ENCODE measurements at places on chromosomes 7 and 10.

DNA sequence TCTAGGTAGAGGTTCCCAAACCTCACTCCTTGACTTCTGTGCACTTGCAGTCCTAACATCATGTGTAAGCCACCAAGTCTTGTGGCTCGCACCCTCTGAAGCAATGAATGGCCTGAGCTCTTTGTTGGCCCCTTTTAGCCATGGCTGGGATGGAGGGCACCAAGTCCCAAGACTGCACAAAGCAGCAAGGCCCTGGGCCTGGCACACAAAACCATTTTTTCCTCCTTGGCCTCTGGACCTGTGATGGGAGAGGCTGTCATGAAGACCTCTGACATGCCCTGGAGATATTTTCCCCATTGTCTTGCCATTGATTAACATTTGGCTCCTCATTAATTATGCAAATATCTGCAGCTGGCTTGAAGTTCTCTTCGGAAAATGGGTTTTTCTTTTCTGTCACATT lies 60.3 kb upstream of the MALRD1 start:
- no peak for DNase-seq

DNA sequence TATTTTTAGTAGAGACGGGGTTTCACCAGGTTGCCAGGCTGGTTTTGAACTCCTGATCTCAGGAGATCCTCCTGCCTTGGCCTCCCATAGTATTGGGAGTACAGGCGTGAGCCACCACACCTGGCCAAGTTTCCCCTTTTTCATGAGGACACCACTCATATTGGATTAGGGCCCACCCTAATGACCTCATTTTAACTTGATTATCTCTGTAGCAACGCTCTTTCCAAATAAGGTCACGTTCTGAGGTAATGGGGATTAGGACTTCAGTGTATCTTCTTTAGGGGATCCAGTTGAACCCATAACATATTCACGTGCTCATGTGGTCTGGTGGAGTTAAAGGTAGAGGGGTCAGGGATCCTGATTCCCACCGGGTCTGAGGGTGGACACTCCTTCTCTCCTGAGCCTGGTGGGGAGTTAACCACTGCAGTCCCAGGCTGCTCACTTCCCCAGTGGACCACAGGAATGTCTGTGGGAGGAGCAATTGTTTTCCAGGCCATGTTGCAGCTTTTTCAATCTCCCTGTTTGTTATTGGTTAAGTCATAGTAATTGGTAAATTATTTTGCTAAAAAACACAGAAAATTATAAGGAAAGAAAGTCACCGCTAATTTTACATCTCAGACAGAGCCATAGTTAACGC lies 130.5 kb downstream of the GRK5 start:
- DNase-seq, result no peak

- DNase-seq, result no peak
These were observed 40.6 kb upstream of the FAM3C start for GRCh38 chr7:121436688-121437087.

DNA sequence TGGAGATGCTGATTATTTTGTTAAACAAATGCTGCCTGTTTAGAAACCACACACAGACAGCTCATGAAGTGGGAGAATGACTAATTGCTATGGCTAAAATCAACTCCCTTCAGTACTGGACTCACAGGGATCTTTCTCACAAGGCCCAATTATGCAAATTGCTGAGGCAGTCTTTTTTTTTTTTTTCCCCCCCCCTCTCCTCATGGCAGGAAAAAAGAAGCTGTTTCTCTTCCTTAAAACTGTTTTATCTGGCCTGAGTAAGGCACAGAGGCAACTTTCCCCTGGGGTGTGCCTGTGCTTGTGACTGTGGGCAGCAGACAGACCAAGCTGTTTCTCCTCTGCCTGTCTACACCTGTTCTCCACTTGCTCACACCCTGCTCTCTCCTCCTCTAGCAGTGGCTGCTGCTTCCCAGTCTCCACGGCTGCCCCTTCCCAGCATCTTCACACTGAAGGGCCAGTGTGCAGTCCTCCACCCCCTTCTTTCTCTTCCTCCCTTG lies 65.4 kb upstream of the STEAP1B start:
- no peak for DNase-seq

GRCh38 chr7:23700046-23700445 lies 10.0 kb upstream of the STK31 start:
- DNase-seq, result no peak

DNA sequence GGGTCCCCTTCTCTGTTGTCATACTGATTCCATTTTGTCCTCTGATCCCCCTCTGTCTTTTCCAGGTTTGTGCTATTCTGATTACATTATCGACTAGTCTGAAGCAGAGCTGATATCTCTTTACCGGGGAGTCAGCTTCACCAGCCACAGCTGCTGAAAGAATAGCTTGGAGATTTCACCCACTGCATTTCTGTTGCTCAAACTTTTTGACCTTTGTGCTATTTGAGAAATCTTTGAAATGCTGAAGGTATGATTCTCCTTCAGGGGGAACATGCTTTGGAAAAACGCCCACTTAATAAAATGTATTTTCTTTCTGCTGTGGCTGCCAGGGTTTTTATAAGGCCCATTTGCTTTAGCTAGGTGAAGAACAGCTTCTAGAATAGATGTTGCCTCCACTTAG lies 197.8 kb upstream of the TCF7L2 start:
- DNase-seq, result no peak

DNA sequence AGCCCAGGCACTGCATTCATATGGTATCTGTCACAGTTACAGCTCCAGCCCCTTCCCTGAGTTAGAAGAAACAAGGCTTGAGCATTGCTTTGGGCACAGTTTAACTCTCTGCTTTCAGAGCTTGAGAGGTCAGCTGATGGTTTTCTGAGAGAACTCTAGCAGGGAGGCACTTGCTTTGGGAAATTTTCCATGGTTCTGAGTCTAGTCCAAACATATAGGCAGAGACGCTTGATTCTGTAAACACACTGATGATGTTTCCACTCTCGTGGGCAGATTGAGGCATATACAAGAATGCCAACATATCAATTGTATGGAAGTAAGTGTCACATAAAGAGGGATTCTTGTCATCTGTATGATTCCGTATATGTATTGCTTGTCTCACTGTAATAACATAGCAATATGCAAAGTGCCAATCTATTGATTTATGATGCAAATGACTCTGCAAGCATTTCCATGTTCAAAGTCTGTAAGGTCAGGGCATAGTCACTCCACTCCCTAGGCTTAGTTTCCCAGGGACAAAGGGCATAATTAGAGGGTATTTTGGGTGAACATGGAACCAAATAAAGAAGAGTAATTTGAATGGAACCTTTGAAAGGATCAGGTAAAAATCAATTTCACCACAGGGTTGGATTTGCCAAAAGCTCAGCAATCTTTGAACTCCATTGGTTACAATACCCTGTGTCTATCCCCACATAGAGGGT lies 239.0 kb downstream of the INHBA start:
- no peak for DNase-seq

GRCh38 chr7:43302211-43302711 lies 189.8 kb downstream of the HECW1 start:
- DNase-seq, result peak; percentile 54
